ENCODE measurements at places on chromosomes 12 and 14.

GRCh38 chr12:53048780-53049401, 974 bp upstream of the TNS2 start:
- no peak for DNase-seq

GRCh38 chr14:30849354-30849753, 25.0 kb upstream of the COCH start:
- no peak for DNase-seq

GRCh38 chr12:68953536-68953935, 20.6 kb upstream of the CPM start:
- no peak for DNase-seq

- no peak for DNase-seq
Measured at GRCh38 chr12:116076399-116076798, 201.1 kb downstream of the MED13L start.

- DNase-seq: no peak
Measured at GRCh38 chr14:59507752-59508103, 23.4 kb downstream of the JKAMP start.

DNA sequence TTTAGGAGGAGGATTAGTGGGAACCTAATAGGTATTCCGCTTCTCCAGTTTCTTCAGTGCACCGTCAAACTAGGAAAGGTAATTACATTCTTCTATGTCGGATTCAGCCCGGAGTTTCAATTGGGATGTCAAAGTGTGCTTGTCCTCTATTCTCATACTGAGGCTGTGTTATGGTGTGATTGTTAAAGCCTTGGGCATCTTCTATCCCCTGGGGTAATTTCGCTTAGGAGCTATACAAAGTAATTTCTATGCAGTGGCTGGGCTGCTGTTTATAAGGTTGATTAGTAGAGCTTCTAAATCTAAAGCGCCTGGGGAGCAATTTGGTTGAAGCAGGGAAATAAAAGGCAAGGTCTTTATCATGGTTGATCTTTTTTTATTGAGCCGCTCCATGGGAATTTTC, 399.6 kb downstream of the ZFP36L1 start:
- no peak for DNase-seq

GRCh38 chr12:131901431-131902331, 7.3 kb downstream of the ULK1 start:
- DNase-seq: no peak

DNA sequence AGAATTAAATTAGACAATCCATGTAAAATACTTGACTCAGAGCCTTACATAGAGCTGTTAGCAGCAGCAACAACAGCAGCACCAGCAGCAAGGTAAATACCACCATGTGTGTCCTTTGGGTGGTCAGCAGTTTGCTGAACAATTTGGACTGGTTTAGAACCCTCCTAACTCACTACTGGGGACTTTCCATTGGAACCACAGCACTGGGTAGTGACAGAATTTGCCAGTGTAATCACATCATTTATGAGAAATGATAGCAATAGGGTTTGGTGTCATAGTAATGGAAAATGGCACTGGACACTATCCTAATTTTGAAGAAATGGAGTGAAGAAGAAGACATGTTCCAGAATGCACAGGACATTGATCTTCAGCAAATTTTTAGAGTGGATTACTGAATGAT, 392.8 kb downstream of the RAD51B start:
- no peak for DNase-seq

- DNase-seq: no peak
Measured at GRCh38 chr12:44247588-44247987, 411.7 kb downstream of the TMEM117 start.

DNA sequence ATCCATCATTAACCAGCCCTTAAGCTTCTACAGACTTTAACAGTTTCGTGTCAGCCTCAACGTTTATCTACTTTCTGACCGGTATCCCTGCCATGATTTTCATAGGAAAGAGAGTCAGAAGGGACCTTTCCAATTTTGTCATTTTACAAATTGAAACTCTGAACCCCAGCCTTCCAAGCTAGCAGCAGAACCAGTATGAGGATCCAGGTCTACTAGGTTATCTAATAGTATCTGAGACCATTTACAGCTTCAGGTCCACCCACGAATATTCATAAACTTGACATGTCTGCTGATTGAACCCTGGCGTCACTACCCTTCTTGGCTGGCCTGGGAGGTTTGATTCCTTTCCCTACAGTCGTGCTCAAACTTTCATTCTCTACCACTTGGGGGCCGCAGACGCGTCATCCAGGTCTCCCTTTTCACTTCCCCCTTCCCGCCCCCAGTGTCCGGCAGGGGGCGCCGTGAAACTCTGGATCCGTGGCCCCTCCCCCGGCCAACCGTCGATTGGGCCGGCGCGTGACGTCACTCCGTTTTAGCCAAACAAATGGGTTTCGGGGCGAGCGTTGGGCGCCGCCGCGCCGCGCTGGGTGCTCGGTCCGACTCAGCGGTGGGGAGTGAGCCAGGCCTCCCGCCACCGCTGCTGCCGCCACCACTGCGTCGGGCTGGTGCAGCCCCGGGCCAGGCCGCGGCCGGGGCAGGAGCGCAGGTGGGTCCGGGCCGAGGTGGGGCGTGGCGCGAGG, at the start of gene FBXO34:
TSS of gene FBXO34 (plus strand) at position 590 of the 740 bp plus-strand sequence. CDS start 78,970 bp downstream, outside the sequence.
- peak; percentile 90 for DNase-seq

- no peak for DNase-seq
Measured at GRCh38 chr12:15289192-15289591, 33.1 kb upstream of the PTPRO start.

DNA sequence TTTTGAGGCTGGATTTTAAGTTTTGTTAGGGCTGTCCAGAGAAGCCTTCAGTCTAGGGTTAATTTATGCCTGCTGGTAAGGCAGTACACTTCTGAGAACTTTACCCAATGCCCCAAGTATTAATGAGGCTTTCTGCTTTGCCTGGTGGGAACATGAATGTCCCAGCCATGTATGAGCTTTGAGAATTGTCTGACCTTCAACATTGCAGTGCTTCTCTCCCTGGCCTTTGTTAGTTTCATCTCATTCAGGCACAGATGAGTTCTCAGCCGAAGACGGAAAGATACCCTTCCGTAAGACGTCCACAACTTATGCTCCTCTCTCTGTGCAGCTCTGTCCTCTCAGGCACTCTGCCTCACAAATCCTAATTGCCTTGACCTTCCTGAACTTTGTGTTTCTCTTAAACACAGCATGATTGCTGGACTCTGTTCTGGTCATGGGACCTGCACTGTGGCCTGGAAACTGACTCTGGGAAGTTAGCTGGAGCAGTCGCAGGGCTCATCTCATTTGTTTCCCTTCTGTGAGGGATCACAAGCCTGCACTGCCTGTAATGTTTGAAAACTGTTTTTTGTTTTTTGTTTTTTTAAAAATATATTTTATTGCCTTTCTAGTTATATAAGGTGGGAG, 15.7 kb downstream of the CHPT1 start:
- no peak for DNase-seq

- no peak for DNase-seq
Measured at GRCh38 chr12:110065540-110065939, 17.2 kb upstream of the C12orf76 start.

- no peak for DNase-seq
Measured at GRCh38 chr14:105173901-105174894, 5.6 kb upstream of the JAG2 start.

DNA sequence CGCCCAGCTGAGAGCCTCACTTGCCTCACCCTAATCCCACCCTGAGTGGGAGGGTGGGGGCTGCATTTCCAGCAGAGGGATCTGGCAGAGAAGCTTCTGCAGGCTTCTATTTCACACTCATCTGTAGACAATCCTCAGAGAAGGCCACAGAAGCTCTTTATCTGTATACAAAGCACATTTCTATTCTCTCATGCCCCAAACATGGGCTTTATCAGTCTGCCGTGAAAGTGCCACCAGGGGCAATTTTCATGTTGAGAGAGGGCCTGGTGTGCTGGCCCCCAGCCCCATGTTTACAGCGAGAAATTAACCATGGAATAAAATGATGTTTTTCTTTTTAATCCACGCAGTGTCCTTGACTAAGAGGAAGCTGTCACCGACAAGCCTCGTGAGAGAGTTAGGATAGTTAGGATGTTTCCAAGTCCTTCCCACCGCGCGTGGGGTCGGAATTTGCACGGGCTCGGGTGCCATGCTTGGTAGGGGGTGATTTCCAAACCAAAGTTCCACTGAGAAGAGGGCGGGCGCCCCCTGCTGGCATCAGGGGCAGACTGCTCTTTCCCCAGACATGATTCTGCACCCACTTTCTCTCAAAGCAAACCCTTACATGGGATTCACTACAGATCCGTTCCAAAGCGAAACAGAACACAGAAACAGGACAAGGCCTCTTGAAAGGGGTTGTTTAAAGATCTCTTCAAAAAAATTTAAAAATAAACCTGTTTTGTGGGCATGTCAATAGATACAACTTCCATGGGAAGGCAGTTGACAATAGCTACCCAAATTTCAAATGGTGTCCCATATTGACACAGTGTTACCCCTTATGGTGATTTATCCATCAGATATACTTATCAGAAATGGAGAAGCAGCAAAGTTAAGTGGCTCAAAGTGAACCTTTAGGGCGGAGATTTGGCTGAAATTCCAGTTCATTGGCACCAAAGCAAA, 19.4 kb downstream of the BDKRB1 start:
- DNase-seq: peak; percentile 45

GRCh38 chr12:42854208-42854607, 264.7 kb upstream of the PRICKLE1 start:
- DNase-seq: no peak

- DNase-seq: no peak
Measured at GRCh38 chr12:26112703-26113147, 12.1 kb downstream of the BHLHE41 start.

- no peak for DNase-seq
Measured at GRCh38 chr12:24709216-24709615, 239.7 kb downstream of the BCAT1 start.

- DNase-seq: no peak
Measured at GRCh38 chr14:72448212-72448611, 445.7 kb downstream of the DPF3 start.

DNA sequence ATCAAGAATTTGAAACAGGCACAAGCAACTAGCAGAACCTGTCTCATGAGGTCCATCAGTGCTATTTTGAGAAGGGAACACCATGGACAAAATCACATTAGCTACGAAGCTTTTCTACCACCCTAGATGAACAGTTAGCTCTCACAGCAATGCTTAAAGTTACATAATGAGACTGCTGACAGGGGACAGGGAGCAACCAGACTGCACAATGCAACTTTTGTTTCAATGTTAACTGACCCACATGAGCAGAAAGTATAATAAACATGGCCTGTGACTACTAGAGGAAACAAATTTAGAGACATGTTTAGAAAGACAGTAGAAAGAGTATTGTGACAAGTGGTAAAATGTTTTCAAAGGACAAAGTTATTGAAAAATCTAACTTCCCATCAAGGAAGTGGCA, 282.8 kb downstream of the CEP128 start:
- no peak for DNase-seq
